ENCODE measurements at places on chromosomes 3 and 15.

GRCh38 chr3:46276497-46277099 lies 34.3 kb downstream of the CCR3 start:
- no peak for DNase-seq

DNA sequence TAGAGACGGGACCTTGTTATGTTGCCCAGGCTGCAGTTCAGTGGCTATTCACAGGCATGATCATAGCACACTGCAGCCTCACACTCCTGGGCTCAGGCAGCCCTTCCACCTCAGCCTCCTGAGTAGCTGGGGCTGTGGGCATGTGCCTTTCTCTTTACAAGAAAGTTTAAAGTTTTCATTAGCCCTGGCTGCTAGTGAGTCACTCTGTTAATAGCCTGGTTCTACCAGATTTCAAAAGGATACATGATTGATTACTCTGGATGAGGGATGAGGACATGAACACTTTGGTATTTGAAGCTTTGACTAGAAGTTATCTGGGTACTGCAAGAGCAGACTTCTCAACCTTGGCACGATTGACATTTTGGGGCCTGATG lies 95.1 kb downstream of the DHX36 start:
- DNase-seq, result peak; percentile 25

- DNase-seq, result peak; percentile 70
Observed at GRCh38 chr3:33211444-33211843, 7.2 kb downstream of the SUSD5 start.

DNA sequence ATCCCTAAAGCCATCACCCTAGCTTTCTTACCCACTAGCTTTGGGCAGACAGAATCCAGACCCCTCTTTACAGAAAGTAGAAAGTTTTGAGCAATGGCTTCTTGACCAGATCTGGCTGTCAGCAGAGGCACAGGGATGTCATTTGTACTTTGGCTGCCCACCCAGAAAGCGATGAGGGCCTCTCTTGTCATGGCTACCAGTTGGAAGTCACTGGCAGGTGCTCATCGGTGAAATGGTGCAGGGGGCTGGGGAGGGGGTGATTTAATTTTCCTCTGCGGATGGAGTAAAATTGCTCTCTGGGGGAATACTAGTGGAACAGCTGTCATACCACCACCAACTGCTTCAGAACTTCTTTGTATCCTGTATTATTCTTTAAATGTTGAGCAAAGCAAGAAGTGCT lies 393.7 kb downstream of the LSAMP start:
- no peak for DNase-seq

- DNase-seq, result no peak
Observed at GRCh38 chr15:66099950-66100671, 153.4 kb downstream of the MEGF11 start.

DNA sequence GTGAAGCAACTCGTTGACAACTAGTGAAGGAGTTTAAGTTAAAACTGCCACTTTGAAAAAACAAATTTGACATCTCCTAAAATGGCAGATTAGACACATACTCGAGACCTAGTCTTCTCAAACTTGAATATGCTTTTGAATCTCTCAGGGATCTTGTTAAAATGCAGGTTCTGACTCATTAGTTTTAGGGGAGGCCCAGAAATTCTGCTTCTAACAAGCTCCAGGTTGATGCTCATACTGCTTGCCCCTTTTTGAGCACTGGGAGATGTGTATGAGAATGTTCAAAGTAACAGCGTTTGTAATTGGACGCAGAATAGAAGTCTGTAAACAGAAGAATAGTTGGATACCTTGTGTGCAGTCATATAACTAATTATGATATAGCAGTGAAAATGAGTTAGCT lies 1.6 kb downstream of the C3orf38 start:
- no peak for DNase-seq

DNA sequence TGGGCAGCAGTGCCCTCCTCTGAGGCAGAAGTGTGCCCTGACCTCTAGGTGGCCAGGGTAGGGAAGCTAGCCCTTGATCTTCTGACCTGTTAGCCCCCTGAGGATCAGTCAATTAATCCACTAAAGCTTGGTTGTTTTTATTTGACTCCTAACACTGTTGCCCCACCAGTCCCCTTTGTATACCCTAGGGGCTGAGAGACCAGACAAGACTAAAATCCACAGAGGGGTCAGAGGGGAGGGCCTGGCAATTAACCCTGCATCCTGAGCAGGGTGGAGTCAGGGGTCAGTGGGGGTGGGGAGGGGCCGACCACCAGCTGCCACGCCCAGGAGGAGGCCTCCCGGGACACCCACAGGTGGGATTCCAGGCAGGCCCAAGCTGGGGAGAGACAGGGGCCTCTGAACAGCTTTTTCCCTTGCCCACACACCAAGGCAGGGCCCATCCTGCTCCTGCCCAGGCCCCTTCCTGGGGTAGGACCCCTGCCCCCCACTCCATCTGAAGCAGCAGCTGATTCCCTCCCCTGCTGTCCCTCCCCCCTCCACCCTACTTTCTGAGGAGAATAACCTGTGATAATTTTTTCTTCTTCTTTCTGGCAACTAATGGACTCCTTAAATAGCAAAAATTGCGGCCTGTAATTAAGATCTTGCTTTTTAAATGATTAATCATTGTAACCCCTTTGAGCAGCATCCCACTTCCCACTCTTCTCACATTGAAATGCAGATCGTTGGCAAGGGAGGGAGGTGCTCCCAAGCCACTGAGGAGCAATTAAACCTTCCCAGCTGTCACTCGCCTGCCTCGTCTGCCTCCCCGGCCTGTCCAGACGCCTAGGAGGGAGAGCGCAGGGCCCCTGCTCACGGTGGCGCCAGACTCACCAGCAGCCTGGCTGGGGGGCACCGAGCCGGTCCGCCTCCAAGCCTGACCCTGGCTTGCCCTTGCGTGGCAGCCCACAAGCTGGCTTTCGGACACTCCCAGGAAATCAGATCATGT lies 51.9 kb downstream of the RHCG start:
- no peak for DNase-seq

DNA sequence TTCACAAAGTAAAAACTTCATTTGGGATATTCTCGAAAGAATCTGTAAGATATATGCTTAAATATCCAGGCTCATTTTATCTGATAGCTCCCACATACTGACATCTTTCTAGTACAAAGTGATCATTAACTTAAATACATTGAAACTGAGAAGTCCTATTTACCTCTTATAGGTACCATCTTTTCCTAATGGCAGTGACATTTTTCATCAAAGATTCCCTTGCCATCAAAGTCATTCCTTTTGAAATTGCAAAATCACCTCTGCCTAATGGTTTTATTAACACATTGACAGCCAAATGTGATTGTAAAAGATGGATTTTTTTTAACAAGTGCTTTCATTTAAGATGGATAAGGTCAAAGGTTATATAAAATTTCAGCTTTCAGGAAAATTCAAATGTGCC lies 346.6 kb downstream of the MFSD1 start:
- no peak for DNase-seq

DNA sequence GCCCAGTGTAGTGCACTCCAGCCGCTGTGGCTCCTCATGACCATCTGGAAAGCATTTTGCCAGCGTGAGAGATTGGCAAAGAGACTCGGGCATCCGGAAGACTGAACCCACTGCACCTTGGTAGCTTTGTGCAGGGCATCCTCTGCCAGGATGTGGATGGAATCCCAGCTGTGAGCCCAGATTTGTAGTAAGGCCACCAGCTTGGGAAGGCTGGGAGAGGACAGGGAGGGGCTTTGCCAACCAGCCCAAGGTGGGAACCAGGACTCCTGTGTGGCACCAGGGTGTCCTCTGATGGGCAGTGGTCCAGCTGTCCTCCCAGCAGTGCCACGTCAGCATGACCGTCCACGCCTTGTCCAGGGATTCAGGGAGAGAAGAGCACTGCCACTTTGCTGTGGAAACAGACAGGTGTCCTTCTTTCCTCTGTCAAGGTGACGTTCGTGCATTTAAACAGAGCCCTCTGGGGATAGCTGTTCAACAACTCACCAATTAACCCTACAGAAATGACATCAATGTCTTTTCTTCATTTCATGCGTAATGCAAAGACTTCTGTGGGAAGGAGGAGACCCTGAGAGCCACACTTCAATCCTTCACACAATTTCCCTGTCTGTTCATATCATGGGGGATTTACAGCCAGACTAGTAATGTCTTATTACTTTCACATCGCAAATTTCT lies 19.1 kb downstream of the KLF15 start:
- no peak for DNase-seq

DNA sequence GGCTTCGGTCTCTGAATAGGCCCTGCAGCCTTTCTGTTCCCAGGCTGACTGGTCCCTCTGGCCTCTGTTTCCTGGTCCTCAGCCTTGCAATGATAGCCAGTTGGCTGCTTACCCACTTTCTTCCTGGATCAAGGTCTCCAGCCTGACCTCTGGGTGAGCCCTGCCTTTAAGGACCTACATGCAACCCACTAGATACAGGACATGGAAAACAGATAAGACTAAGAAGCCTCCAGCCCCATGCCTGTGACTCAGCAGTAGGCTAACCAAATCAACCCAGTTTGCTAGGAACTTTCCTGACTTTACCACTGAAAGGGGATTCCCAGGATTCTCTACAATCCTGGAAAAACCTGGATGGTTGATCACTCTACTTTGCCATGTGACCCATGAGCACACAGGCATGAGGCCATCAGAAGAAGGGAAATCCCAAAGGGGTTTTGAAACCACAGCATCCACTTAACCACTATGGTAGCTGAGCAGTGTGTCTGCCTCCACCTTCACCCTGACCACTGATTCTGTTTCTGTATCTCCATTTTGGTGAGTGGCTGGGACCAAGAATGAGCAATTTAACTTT lies 188.1 kb downstream of the CHST2 start:
- peak; percentile 48 for DNase-seq

- peak; percentile 3 for DNase-seq
Observed at GRCh38 chr15:60576044-60576443, 97.1 kb upstream of the ICE2 start.

DNA sequence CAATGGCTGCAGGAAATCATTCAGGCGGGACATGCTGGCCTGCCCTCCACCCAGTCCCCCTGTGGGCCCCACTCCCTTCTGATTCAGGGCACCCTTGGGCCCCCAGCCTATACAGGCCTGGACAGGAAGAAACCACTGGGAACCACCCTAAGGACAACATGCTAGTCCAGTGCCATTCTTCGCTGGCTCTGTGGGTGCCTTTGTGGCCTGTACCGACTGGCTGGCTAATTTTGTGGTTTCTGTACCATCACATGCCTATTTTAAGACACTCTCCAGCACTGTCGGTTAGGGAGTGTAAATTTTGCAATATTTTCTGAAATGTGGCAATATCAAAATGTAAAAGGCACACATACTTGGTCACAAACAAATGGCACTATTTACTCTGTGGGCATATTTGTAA lies 61.4 kb upstream of the POLG start:
- DNase-seq, result no peak

DNA sequence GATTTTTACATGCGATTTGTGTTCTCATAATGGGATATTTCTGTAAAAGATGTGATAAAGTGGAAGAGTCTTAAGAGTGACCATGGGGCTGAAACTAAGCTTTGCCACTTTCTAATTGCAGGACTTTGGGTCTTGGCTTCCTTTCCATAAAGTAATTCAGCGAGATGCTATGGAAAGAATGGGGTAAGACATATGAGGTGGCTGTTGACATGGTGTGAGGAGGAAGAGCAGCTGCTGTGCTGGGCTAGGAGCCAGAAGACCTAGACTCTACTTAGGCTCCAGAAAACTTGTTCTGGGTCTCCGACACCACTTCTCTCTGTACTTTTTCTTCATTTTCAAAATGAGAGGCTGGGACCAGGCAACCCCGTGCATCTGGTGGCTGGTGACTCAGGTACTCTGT lies 654.5 kb upstream of the CFAP20DC start:
- DNase-seq, result no peak

- peak; percentile 92 for DNase-seq
Observed at GRCh38 chr15:80549191-80549590, 145.0 kb downstream of the ARNT2 start.

DNA sequence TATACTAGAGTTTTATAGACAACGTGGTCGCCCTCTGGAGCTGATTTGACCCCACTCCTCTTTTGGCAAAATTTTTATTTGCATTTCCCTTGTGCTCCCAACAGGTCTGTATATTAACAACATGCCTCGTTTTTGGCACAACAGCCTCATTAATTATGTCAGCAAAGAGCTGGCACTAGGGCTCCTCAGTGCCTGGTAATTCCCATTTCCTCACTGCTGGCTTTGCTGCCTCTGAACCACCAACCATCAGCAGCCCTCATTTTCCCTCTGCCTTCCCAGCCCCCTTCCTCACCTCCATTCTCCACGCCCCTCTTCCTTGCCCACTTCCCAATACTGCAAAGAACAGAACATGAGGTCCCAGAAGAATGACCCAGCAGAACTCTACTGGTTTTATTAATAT lies 204.8 kb downstream of the ABHD5 start:
- DNase-seq, result no peak

GRCh38 chr3:36686516-36686915 lies 77.8 kb downstream of the DCLK3 start:
- DNase-seq, result no peak

- DNase-seq, result no peak
Observed at GRCh38 chr3:107986505-107986904, 104.3 kb downstream of the CD47 start.

DNA sequence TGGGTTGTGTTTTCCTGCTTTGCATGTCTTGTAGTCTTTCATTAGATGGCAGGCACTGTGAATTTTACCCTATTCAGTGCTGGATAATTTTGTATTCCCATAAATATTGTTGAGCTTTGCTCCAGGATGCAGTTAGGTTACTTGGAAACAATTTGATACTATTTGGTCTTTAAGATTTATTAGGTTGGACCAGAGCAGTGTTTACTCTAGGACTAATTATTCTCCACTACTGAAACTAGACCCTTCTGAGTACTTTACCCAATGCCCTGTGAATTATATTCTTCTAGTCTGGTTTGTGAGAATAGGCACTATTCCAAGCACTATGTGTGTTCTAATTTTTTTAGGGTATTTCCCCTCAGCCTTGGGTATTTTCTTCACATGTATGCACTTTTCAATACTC lies 37.8 kb upstream of the TASOR start:
- no peak for DNase-seq

DNA sequence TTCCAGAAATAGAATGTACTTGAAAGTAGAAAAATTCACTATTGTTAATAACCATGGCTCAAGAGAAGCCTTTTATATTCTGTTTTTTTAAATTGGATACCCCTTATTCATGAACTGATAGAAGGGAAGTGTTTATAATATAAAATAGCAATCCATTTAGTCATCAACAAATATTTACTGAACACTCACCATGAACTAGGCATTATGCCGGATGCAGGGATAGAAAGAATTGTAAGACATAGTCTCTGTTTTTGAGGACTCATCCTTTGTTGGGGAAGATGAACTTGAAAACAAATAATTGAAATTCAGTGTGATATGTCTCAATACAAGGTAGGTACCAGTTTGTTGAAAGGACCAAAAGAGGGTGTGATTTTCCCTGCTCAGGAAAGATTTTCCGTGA lies 160.9 kb upstream of the SATB1 start:
- no peak for DNase-seq

- peak; percentile 86 for DNase-seq
Observed at GRCh38 chr15:45640616-45641015, 5.8 kb downstream of the SQOR start.

- DNase-seq, result no peak
Observed at GRCh38 chr3:194782698-194783404, 97.2 kb downstream of the FAM43A start.

- no peak for DNase-seq
Observed at GRCh38 chr3:142359367-142359766, 88.5 kb downstream of the XRN1 start.

GRCh38 chr3:41522612-41523011 lies 323.3 kb downstream of the CTNNB1 start:
- no peak for DNase-seq
